Stimulated activated CD4-positive, alpha-beta T cell treated with anti-CD3 and anti-CD28 coated beads, Interleukin-12 subunit alpha, Interleukin-12 subunit beta, amount 100 ng/mL, for 48 hours (primary cell): ENCODE measurements at places on chromosomes 7 and 10.

DNA sequence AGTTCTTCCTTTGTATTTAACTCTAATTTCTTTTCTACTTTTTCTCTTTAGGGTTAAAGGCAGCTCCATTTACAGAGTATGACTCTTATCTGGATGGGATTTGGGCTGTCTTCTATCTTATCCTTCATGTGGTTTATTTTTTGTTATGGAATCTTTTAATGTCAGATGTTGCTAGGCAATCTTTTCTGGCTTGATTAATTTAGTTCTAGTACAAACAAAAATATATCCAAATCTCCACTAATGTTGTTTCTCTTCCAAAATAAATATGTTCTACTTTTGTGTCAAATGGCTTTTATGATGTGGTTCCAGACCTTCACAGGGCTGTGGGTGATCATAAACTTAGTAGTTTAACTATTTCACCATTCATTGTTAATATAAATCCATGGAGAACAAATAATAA, 246.9 kb downstream of the AHR start:
- no peak for DNase-seq

- DNase-seq = no peak
Observed at GRCh38 chr7:103915680-103916357, 73.6 kb downstream of the RELN start.

GRCh38 chr10:94645285-94645684, 38.2 kb upstream of the CYP2C18 start:
- no peak for DNase-seq

- no peak for DNase-seq
Observed at GRCh38 chr7:50864694-50865093, 82.0 kb upstream of the GRB10 start.

DNA sequence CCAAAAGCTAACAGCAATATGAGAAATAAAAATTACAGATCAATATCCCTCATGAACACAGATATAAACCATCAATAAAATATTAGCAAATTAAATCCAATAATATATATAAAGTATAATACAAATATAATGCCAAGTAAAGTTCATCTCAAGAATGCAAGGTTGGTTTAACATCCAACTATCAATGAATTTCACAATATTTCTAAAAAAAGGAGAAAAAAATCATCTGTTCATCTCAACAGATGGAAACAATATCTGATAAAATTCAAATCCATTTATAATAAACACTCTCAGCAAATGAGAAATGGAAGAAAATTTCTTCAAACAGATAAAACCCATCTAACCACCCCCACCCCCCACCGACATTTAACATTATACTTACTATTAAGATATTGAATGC, 86.9 kb downstream of the SIRT1 start:
- no peak for DNase-seq

DNA sequence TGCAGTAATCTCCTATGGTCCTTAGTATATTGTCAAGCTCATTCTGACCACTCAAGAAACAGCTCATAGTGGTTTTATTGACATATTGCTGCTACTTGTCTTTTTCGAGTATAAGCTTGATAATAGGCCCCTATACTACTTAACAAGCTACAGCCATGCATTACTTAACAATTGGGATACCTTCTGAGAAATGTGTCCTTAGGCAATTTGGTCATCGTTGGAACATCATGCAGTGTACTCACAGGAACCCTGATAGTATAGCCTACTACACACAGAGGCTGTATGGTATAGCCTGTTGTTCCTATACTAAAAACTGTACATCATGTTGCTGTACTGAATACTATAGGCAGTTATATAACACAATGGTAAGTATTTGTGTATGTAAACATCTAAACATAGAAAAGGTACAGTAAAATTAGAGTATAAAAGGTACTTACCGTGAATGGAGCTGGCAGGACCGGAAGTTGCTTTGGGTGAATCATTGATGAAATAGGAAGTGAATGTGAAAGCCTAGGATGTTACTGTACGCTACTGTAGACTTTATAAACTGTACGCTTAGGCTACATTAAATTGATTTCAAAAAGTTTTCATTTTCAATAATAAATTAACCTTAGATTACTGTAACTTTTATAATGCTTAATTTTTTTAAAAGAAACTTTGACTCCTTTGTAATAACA, 160.9 kb downstream of the LRRC4 start:
- no peak for DNase-seq

- DNase-seq = no peak
Observed at GRCh38 chr7:37357637-37357996, 91.0 kb downstream of the ELMO1 start.

- DNase-seq = no peak
Observed at GRCh38 chr10:5043716-5044115, 40.1 kb upstream of the AKR1C2 start.
